ENCODE measurements at places on chromosomes 6 and 20.

GRCh38 chr6:4074478-4075235 lies 4.3 kb downstream of the FAM217A start:
- no peak for DNase-seq

GRCh38 chr20:49660912-49661311 lies 52.8 kb downstream of the B4GALT5 start:
- DNase-seq: no peak

GRCh38 chr6:26390531-26390930 lies 7.6 kb downstream of the BTN2A2 start:
- DNase-seq: no peak

GRCh38 chr6:166097914-166098522 lies 69.6 kb downstream of the TBXT start:
- no peak for DNase-seq

- DNase-seq: peak; percentile 1
Observed at GRCh38 chr6:128327890-128328289, 192.5 kb downstream of the PTPRK start.

- no peak for DNase-seq
Observed at GRCh38 chr6:154488248-154488593, 22.3 kb downstream of the CNKSR3 start.

GRCh38 chr6:147065786-147066185 lies 138.4 kb upstream of the STXBP5 start:
- no peak for DNase-seq

DNA sequence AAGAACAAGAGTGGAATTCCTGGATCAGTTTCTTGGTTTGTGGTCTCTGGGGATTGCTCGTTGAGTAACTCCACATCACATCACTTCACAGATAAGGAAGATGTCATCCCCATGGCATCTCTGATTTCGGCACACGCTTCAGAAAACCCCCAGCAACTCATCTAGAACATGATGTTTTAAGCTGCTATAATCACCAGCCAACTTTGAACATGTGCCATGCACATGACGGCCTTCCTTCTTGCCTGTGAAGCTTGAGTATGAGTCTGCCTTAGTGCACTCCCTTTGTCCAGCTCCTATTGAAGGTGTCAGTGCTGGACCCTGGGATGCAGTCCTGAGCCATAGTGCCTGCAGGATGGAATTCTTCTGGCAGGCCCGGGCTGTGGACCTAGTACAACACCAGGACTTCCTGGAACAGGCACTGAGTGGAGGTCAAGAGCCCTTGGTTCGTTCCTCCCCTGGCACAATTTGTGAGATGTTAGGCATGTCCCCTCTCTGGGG lies 231.5 kb upstream of the SUPT3H start:
- no peak for DNase-seq

DNA sequence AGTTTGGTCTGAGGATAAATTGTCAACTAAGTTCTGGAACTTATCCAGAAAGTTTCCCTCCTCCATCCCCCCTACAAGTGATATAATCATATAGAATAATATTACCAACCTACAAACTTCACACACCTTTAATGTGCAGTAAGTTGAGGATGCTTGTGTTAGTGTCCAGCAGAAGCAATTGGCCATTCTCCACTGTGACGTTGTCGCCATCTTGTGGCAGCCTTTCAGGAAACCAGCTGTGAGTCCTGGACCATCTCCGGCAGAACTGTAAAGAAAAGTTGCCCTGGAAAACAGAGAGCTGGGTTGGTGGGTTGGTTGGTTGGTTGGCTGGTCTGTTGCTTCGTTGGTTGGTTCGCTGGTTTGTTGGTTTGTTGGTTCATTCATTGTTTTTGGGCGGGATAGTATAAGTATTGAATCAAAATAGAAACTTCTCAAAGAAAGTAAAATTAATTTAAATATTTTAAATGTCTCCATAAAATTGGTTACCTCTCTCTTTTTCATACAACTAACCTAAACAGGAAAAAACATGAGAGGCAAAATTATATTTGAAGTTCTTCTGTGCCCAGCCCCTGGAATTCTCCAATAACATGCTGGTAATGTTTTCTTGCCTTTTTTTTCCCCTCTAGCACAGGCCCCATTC lies 127.5 kb downstream of the PKHD1 start:
- DNase-seq: no peak

DNA sequence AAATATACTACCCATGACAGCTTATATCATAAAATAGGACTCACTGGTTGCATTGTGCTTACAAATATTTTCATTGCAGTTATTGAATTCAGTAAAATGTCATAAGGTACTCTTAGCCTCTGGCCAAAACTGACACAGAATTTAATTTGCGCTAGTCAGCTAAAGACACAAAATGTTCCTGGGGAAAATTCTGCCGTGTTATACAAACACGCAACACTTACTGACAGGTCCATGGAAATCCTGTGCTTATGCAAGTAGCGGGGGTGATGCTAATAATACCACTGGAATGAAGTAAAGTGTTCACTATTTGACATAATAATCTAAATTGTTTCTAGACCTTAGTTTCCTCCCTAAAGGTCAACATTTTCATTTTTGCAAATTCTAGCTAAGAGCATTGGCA lies 354.4 kb upstream of the RSPO3 start:
- no peak for DNase-seq

DNA sequence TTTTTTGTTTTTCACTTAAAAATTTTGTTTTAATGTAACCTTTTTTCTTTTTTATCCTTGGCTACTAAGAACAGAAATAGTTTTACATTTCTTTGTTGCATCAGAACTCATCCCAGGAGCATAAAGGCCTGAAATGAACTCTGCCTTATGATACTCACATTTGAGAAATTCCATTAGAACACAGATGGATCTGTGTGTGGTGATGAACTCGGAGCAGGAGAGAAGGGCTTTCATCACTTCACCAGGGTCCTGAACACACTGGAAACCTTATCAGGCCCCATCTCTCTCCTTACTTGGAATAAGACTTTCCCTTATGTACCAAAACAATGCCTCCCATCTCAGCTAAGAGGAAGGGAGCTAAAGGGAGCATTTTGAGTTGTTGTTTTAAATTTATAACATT lies 139.4 kb downstream of the PHF3 start:
- DNase-seq: no peak

GRCh38 chr20:20373091-20373571 lies 5.2 kb downstream of the INSM1 start:
- no peak for DNase-seq

GRCh38 chr6:148521586-148521985 lies 178.9 kb downstream of the SASH1 start:
- no peak for DNase-seq

- DNase-seq: no peak
Observed at GRCh38 chr6:47700053-47700452, 1.7 kb downstream of the ADGRF4 start.

GRCh38 chr6:15474196-15474595 lies 188.6 kb downstream of the DTNBP1 start:
- no peak for DNase-seq
